ENCODE measurements at places on chromosomes 7 and 10. TPM values are rescaled to one million over a fixed set of nuclear protein-coding genes. Genes with fewer than 3 reads are reported as not detected.

- H3K27me3 ChIP-seq, result peaks cover 6% of the 10 kb centered on the region
- H3K4me1 ChIP-seq, result no peaks in the 10 kb centered on the region
- no peak overlapping the region for H3K4me3 ChIP-seq
- H3K36me3 ChIP-seq, result no peaks in the 10 kb centered on the region
Measured at GRCh38 chr10:77156406-77156879, 481.2 kb downstream of the KCNMA1 start.

DNA sequence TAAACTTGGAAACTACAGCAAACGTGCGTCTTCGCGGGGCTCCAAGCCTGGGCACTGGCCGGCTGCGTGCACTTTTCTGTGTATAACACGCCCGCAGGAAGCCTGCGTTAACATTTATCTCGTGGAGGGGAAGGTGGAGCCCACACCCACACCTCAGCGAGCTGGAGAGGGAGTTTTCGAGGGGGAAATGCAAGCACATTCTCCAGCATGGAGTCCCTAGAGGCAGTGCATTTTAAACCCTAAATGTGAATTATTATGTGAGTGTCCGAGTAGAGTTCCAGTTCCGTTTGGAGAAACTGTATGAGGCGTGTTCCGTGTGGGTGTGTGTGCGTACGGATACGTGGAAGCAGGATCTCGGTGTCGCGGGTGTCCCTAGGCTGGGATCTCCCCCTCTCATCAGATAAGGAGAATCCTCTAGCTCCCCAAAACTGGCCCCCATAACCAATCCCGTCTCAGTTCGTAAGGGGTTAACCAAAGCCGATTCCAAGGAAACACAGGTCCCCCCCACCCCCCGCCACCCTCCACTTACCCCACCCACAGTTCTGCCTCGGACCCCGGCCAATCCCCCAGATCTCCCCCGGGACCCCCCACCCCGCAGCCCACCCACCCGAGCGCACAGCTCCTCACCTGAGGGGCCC, 403 bp downstream of the CDK6 start:
- DNase-seq, result peak; percentile 41
- H3K4me1 ChIP-seq, result peaks cover 28% of the 10 kb centered on the region
- H3K4me3 ChIP-seq, result peak overlapping the region; percentile 79
- H3K27ac ChIP-seq, result peak overlapping the region; percentile 87

DNA sequence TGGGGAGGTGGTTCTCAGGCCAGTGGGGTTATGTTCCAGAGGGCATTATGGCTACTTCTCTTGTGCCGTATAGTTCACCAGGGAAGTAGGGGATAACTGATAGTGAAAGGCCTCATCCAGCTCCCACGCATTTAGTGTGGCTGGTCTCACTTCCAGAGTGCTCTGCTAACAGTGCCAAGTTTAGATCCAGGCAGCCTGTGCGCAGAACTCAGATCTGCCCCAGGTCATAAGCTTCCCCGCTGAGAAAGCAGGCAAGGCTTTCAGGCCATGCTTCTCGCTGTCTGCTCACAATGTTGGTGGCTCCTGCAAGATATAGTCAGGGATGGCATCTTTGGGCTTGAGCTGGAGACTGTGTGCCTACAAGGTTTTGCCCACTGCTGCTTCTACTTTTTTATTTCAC, 11.3 kb downstream of the AGK start:
- no peak for DNase-seq
- H3K36me3 ChIP-seq, result peaks cover 95% of the 10 kb centered on the region
- no peak overlapping the region for H3K4me3 ChIP-seq
- no peaks in the 10 kb centered on the region for H3K27me3 ChIP-seq

- DNase-seq, result no peak
- H3K36me3 ChIP-seq, result no peaks in the 10 kb centered on the region
- H3K27me3 ChIP-seq, result peaks cover 4% of the 10 kb centered on the region
Measured at GRCh38 chr10:23316406-23316805, 28.2 kb downstream of the C10orf67 start.

DNA sequence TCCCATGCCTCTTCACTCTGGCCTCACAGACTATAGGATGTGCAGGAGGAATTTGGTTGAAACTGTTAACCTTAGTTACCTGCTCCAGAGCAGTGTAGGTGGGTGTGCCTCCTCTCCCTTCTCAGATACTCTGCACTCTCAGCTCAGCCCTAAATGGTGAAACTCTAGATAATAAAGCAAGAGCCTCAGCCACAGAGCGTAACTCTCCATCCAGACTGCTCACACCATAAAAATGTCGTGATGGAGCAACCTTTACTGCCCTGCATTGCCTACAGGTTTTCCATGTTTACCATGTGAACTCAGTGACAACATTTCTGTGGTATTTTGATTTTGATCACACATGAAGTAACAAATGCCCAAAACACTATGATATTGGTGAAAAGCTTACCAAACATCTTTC, 227.7 kb downstream of the CREB5 start:
- H3K27me3 ChIP-seq, result peaks cover 12% of the 10 kb centered on the region
- H3K36me3 ChIP-seq, result no peaks in the 10 kb centered on the region
- no peak overlapping the region for H3K4me3 ChIP-seq
- no peak for DNase-seq
- no peak overlapping the region for H3K27ac ChIP-seq

- DNase-seq, result no peak
- no peak overlapping the region for H3K4me3 ChIP-seq
- peaks cover 13% of the 10 kb centered on the region for H3K36me3 ChIP-seq
- no peaks in the 10 kb centered on the region for H3K27me3 ChIP-seq
- H3K4me1 ChIP-seq, result peaks cover 9% of the 10 kb centered on the region
Measured at GRCh38 chr7:107505997-107506673, 36.3 kb downstream of the GPR22 start.

DNA sequence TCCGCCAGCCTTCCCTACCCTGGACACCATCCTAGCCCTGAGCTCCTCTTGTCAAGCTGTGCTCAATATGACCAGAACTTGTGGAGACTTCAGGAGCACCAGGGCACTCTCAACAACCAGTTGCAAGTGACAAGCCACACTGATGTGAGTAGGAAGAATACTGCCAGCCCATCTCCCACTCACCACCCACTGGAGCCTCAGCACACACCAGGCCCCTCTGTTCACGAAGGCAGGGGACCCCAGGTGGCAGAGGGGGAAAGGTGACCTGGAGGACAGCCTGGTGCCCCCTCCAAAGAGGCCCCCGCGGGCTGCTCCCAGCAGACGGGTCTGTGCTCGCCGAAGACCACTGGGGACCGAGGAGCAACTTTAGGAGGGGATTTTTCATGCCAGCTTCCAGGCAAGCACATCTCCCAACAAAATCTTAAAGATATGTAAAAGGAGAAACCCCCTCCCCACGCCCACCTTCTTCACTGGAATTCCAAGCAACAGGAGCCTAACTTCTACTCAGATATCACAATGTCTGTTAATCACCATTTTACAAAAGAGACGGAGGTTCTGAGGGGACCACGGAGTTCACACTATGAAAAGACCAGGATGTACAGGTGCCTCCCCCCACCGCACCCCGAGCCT, 1.0 kb downstream of the MMD2 start:
- H3K4me1 ChIP-seq, result peaks cover 4% of the 10 kb centered on the region
- DNase-seq, result no peak
- no peaks in the 10 kb centered on the region for H3K36me3 ChIP-seq

DNA sequence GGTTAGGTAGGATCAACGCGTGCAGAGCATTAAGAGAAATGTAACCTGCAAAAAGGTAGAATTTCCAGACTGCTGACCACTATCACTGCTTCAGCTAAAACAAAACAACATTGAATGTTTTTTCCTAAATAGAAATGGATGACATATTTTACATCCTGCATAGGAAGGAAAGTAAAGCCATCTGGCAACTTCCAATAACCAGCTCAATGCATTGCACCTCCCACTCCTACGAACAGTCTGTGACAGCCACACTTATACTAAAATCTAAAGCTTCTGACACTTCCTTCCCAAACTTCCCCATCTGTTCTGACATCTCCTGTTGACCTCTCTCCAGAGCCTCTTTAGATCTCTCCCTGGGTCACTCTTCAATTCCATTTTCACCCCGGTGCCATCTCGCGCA, 47.1 kb downstream of the NRCAM start:
- no peaks in the 10 kb centered on the region for H3K4me1 ChIP-seq
- peaks cover 4% of the 10 kb centered on the region for H3K27me3 ChIP-seq
- H3K4me3 ChIP-seq, result no peak overlapping the region
- H3K27ac ChIP-seq, result no peak overlapping the region

GRCh38 chr10:118042336-118042735, 4.4 kb downstream of the RAB11FIP2 start:
- H3K27me3 ChIP-seq, result no peaks in the 10 kb centered on the region
- peaks cover 31% of the 10 kb centered on the region for H3K4me1 ChIP-seq
- no peak for DNase-seq
- no peak overlapping the region for H3K4me3 ChIP-seq

DNA sequence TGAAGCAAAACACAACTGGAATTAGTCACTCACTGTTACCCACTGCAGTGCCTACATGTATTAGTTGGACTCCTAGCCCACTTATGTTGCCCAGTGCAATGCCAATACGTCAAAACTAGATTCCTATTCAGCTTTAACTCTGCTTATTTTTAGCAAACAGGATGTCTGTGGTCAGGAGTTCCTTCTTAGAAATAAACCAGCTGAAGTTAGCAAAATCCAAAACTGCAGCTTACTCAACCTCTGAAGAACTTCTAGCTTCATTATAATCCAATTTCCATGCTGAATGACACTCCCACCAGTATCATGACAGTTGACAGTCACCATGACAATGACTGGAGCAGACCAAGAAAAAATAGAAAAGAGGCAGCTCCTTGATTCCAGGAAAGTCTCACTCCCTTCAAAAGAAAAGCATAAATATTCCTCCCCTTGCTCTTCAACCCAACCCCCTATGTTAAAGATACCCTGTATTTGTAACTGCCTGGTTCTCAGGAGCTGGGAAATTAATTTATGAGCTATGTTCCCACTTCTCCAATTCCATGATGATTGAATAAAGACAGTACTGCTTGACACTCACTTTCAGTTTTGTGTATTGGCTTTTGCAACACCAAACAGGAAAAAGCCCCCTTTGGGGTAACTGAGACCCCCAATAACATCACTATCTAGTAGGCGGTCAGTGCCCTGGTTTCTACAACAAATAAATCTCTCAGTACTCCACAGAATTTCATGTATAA, 327.4 kb downstream of the SORCS1 start:
- no peaks in the 10 kb centered on the region for H3K36me3 ChIP-seq
- peaks cover 17% of the 10 kb centered on the region for H3K4me1 ChIP-seq
- H3K27me3 ChIP-seq, result no peaks in the 10 kb centered on the region
- no peak for DNase-seq
- peak overlapping the region; percentile 64 for H3K27ac ChIP-seq

DNA sequence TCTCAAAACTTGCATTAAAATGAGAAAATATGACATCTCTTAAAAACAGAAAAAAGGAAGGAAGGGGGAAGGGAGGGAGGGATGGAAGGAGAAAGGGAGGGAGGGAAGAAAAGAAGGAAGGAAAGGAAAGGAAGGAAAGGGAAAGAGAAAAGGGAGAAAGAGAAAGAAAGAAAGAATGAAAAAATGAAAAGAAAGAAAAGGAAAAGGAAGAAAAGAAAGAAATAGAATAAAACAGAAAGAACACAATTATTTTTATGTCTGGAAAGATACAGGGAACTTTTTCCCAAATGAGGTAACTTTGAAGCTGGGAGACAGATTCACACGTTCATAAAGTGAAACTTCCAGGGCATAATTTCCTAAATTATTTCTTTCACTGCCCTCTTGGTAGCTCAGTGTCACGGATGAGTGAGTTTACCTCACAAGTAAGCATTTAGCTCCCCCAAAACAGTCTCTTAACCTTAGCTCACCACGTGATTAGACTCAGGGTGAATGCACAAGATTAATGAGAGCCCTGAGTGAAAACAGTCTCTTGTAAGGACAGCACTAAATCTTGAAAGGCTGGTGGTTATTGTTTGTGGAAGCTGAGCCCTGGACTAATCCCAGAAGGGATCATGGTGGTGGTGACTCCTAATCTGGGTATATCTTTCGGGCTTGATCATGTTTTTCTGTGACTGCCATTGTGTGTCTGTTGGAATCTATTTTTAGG, 74.1 kb upstream of the HDAC9 start:
- H3K27ac ChIP-seq, result no peak overlapping the region
- H3K4me1 ChIP-seq, result no peaks in the 10 kb centered on the region
- DNase-seq, result no peak
- H3K4me3 ChIP-seq, result no peak overlapping the region

- DNase-seq, result no peak
- no peak overlapping the region for H3K27ac ChIP-seq
- no peaks in the 10 kb centered on the region for H3K36me3 ChIP-seq
Measured at GRCh38 chr7:82616059-82616728, 172.6 kb upstream of the CACNA2D1 start.

DNA sequence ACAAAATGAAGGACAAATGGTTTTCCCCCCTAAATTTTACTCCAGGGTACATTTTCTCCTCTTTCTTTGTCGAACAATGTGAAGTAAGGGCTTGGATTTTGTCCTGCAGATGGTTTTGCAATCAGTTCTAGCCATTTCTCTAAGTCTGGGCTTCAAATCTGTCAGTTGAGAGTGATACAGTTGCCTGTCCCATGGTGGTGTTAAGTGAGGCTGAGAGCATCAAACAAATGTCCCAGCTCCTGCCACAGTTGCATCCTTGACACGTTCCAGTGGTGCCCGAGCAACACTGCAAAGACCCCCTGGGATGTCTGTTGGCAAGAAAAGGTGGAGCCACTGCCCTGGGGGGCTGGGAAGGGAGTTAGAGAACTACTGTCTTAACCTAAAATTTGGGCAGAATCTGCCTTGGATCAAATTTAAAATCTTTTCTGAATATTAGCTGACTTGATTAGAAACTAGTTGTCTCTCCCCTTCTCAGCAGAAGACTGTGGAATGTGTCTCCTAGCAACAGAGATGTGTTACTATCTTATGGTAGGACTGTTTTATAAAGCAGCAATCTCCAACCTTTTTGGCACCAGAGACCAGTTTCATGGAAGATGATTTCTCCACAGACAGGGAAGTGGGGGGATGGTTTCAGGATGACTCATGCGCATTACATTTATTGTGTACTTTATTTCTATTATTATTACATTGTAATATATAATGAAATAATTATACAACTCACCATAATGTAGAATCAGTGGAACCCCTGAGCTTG, 102.0 kb upstream of the STEAP1B start:
- no peak overlapping the region for H3K4me3 ChIP-seq
- no peaks in the 10 kb centered on the region for H3K36me3 ChIP-seq
- H3K27me3 ChIP-seq, result peaks cover 55% of the 10 kb centered on the region

DNA sequence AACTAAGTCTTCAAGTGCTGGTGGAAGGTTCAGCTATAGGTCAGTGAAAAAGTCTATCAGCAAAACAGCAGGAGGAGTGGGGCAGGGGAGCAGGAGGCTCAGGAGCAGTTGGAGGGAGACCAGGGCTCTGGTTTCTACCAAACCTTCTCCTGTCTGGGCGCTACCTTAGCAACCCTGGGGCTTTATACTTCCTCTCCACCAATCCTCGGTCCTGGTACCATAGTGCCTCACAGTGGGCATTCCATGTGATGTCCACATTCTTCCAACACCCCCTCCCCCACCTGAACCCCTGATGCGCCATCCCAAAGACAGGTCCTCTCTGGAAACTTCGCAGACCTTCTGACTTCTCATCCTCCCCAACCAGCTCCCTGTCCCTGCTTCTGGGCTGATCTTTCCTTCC, 25.3 kb upstream of the ACSM6 start:
- no peak overlapping the region for H3K4me3 ChIP-seq
- no peaks in the 10 kb centered on the region for H3K4me1 ChIP-seq
- no peak for DNase-seq
- H3K36me3 ChIP-seq, result no peaks in the 10 kb centered on the region

DYNC1I1 gene
- total RNA-seq, result not detected

CPA5 gene
- total RNA-seq, result not detected

CD36 gene
- not detected for total RNA-seq

MBL2 gene
- not detected for total RNA-seq

KMT2E gene
- total RNA-seq, result 97.4 TPM

LIPJ gene
- not detected for total RNA-seq

OPN4 gene
- not detected for total RNA-seq

Data from activated CD4-positive, alpha-beta T cell treated with anti-CD3 and anti-CD28 coated beads, Interleukin-2, amount 10 ng/mL, durations not matched to agents 7 days and 5 days (primary cell).